ENCODE measurements at places on chromosomes 3 and 15.

- no peak for DNase-seq
These were observed 338.3 kb upstream of the ATP11B start for GRCh38 chr3:182455011-182455410.

- no peak for DNase-seq
These were observed 396.1 kb upstream of the ROBO2 start for GRCh38 chr3:76643623-76644304.

GRCh38 chr3:120587332-120587975 is 8.7 kb upstream of the NDUFB4 start:
- DNase-seq: no peak

GRCh38 chr3:180530276-180530675 is 71.7 kb upstream of the TTC14 start:
- DNase-seq: no peak

- DNase-seq: no peak
These were observed 211.6 kb upstream of the LRRN1 start for GRCh38 chr3:3587647-3587972.

GRCh38 chr3:195872800-195873199 is 35.6 kb downstream of the TNK2 start:
- no peak for DNase-seq

GRCh38 chr3:151863611-151864010 is 9.8 kb upstream of the SUCNR1 start:
- no peak for DNase-seq

DNA sequence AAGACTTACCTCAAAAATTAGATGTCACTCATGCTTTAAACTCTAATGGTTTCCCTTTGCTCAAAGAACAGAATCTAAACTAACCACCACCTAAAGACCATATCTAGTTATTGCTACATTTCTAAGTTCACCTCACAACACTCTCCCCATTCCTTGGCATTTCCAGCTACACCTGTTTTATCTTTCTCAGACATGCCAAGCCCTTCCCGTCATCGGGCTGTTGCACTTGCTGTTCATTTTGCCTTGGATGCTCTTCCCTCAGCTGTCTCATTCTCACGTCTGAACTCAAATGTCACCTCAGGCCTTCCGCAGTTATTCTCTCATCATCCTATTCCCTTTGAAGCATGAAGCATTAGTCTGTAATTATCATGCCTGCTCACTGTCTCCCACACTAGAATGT is 1.1 kb upstream of the ACTR8 start:
- no peak for DNase-seq

- DNase-seq: no peak
These were observed 146.9 kb downstream of the BBX start for GRCh38 chr3:107669669-107670068.

GRCh38 chr3:196688349-196688748 is 23.7 kb downstream of the CEP19 start:
- DNase-seq: no peak

DNA sequence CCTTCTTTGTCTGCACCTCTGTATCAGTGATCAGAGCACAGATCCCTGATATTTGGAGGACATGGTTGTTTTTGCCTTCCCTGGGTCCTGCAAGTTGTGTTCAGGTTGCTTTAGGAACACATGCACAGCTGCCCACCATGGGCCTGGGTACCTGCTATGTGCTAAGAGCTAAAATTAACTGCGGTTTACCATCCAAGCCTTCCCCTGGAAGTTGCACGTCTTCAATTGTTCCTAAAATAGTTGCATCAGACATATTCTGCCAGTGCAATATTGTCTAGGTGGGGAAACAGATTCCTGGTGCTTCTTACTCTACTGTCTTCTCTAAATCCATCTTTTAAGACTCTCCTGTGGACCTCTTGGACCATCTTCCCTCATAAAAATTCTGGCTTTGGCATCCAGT is 80.9 kb downstream of the PDE8A start:
- DNase-seq: no peak

DNA sequence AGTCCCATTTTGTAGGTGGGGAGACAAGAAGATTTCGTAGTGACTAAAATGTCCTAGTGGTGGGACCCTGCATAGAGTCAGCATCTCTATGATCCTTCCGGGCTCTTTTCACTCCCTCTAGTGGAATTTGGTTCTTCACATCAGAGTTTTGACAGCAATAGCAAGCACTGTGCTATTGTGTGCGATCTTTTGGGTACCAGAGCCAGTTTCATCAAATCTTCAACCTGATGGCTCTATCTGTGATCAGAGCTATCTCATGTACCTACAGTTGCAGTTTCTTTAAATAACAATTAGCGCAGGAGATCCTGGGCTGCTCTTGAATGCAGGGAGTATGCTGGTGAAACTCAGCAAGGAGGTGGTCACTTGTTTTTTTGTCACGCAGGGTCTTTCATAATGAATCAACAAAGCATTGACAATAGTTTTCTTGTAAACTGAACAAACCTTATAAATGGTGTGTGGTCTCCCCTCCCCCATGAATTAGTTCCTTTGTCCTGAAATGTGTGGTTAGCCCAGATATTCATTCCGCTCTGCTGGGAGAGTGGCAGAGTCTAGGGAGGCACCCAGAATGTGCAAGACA is 257.2 kb upstream of the SOX2 start:
- no peak for DNase-seq

DNA sequence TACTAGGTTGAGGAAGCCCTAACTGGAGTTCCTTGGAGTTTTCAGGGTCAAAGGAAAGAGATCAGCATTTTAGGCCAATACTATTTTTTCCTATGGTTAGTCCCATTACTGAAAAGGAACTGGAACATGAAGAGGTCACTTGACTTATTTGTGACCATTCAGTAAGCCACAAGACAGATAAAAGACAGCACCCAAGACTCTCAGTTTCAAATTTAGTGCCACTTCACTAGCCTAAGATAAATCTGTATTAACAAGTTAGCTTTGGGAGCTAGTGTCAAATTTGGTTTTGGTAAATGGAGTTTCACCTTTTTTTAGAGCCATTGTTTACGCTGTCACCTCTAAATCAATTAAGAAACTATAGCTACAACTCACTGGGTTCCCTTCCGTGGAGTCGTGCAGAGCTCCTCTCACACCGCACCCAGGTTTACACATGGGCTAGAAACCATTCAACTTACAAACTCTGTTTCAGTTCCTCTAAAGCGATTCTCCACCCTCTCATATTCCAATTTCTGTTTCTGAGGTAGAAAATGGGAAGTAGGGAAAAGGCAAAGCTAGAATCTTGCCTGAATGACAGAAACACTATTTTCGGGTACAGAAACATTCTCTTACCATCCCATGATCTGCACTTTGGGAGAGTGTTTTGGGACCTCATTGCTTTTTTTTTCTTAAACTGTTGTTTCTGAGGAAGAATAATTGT is 14.4 kb downstream of the CCDC32 start:
- DNase-seq: no peak

DNA sequence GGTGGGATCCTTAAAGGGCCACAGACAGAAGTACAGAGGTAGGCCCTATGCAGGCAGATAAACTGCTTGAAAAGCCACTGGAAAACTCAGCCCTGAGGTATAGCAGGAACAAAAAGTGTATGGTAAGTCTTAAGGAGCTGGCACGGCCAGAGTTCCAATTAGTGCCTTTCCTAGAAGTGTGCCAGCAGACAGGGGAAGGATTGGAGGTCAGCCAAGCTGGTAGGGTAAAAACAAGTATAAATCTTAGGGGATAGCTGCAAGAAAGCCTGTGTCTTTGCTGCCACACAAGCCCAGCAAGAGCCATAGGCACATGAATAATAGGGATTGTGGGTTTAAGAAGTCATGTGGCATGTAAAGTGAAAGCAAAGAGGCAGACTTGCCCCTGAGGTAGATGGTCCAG is 582.5 kb downstream of the PLOD2 start:
- DNase-seq: no peak

All from H1 (cell line).